ENCODE measurements at places on chromosomes 13 and 19. TPM values are rescaled to one million over a fixed set of nuclear protein-coding genes. Genes with fewer than 3 reads are reported as not detected.

The KCNRG gene
- total RNA-seq = 0.64 TPM

The ZNF471 gene
- total RNA-seq = not detected

The SIGLECL1 gene
- not detected for total RNA-seq

The SSC5D gene
- total RNA-seq = 3.2 TPM

The LRRC8E gene
- 4.8 TPM for total RNA-seq

The ADGRE3 gene
- not detected for total RNA-seq
